Type B pancreatic cell (in vitro differentiated cells): ENCODE measurements at places on chromosomes 6 and 20. TPM values are rescaled to one million over a fixed set of nuclear protein-coding genes. Genes with fewer than 3 reads are reported as not detected.

- DNase-seq = no peak
These were observed 174.7 kb upstream of the PROKR2 start for GRCh38 chr20:5491455-5491854.

- DNase-seq = no peak
These were observed 6.0 kb upstream of the SMIM28 start for GRCh38 chr6:138371720-138372119.

GRCh38 chr6:17725083-17725482 lies 18.4 kb upstream of the NUP153 start:
- DNase-seq = no peak

DNA sequence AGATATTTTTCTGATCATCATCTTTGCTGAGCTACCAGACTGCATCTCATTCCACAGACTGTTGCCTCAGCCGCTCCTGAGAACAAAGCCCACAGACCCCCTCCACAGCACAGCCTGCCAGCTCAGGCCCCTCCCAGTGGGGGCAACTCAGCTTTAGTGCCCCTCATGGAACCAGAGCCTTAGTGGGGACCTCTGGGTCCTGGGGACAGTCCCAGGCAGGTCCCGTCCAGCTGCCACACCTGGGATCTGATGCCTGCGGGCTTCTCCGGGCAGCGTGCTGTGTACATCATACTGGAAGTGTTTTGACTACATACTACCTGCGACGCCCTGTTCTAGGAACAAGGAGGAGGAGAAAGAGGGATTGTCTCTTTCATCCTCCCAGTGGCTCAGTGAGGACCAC lies 38.3 kb upstream of the QKI start:
- DNase-seq = no peak

GRCh38 chr20:10856237-10857015 lies 182.6 kb upstream of the JAG1 start:
- DNase-seq = no peak

DNA sequence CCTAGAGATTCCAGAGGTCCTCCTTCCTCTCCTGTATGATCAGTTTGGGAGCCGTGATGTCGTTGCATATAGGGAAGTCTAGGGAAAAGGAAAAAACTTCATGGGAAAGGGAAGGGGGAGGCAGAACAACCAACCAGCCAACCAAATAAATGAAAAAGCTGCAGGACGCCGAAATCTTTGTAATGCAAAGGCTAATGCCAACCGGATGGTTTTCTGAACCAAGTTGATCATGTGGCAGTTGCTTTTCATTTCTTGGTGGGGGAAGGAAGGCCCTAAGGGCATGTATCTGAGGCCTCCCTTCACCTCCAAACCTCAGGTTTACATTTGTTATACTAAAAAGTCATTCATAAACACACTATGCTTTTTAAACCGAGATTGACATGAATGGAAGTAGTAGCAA lies 167.2 kb downstream of the ARID1B start:
- no peak for DNase-seq

DNA sequence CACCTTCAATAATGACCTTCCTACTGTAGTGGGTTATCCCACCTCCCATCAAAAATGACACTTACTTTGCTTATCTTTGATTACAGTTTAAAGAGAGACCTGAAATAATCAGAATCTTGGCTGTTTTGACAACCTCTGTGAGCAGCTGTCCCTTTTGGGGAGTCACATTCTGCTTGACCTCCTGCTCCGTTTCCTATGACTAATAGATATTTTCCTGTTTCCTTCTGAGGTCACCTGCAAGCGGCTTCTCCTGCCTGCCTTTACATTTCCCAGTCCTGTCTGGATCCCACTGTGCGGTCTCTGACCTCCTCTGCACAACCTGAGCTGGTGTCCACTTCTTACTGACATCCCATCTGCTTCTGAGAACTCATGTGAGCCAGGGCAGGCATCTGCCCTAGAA lies 54.2 kb downstream of the TRAM2 start:
- DNase-seq = no peak

GRCh38 chr20:9508240-9508661 lies 6.1 kb upstream of the LAMP5 start:
- no peak for DNase-seq

- no peak for DNase-seq
These were observed 98.2 kb downstream of the CAP2 start for GRCh38 chr6:17491416-17492142.

Gene DCDC2
- 5.5 and 8.7 TPM in 2 replicates for total RNA-seq

Gene BPIFA2
- total RNA-seq = not detected in 2 replicates

Gene TP53TG5
- 0.57 TPM in 1 of 2 replicates, not detected in the other for total RNA-seq

Gene STMND1
- 0.43 and 2.2 TPM in 2 replicates for total RNA-seq

Gene TENT5A
- 23.0 and 50.9 TPM in 2 replicates for total RNA-seq

Gene SNAI1
- total RNA-seq = 12.1 and 30.8 TPM in 2 replicates

Gene HSPA12B
- 0.10 and 5.2 TPM in 2 replicates for total RNA-seq

Gene ZNF334
- total RNA-seq = 12.6 and 19.7 TPM in 2 replicates

Gene LGSN
- 0.10 TPM in 1 of 2 replicates, not detected in the other for total RNA-seq
